ENCODE measurements at places on chromosomes 2 and 18.

DNA sequence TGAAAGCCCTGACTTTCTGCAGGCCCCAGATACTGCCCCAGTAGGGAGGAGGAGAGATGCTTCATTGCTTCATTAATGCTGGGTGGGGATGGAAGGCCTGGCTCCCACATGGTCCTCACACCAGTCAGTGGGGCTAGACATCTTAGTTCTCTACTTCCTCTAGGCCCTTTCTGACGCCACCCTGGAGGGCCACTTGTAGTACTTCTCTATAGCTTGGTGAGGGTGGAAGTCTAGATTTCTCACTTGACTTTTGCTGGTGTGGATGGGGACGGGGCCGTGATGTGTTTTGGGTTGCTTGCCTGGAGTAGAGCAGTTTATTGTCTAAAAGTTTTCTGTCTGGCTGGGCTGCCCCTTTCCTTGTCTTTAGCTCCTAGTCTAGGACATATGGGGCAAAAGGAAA, 18.7 kb downstream of the MERTK start:
- no peak for DNase-seq

GRCh38 chr2:39571111-39571731, 94.5 kb upstream of the TMEM178A start:
- no peak for DNase-seq

- no peak for DNase-seq
Measured at GRCh38 chr2:763766-764525, 86.7 kb upstream of the TMEM18 start.

DNA sequence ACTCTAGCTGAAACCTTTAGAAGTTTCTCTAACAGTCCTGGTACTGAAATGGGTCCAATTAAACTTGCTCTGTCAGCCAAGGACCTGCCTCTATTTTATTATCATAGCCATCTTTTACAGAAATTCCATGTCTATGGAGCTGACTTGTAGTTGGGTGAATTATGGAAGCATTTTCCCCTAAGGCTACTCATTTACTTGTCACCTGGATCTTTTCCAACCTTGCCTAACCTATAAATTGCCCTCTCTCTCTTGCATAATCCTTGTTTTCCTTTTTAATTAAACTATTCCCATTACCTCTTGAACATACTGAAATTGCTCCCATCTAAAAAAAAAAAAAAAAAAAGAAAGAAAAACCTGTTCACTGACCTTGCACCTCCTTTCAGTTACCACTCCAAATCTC, 74.6 kb upstream of the DOK6 start:
- DNase-seq, result no peak

All from stimulated activated CD4-positive, alpha-beta T cell treated with anti-CD3 and anti-CD28 coated beads, Interleukin-12 subunit alpha, Interleukin-12 subunit beta, amount 100 ng/mL, for 4 hours (primary cell).